PC-3 (cell line): ENCODE measurements at places on chromosomes 12 and 14. TPM values are rescaled to one million over a fixed set of nuclear protein-coding genes. Genes with fewer than 3 reads are reported as not detected.

DNA sequence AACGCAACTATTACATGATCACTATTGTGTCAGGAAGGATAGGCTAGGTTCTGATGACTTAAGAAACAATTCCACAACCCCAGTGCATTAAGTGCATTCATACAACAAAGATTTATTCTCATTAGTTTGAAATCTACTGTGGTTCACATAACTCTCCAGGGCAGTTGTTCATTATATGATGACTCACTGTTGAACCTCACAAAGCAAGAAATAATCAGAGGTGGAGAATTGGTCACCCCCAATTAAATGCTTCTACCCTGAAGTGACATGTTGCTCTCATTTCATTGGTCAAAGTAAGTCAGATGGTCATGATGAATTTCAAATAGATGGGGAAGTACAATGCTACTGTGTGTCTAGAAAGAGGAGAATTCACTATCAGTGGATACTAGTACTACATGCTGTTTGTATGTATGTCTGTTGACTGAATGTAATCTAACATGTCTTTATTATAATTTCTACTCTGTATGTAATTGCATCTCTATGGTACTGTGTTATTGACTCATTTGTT is 6.1 kb upstream of the HELB start:
- DNase-seq, result no peak

The CLEC4D gene
- not detected in 2 replicates for total RNA-seq

DNA sequence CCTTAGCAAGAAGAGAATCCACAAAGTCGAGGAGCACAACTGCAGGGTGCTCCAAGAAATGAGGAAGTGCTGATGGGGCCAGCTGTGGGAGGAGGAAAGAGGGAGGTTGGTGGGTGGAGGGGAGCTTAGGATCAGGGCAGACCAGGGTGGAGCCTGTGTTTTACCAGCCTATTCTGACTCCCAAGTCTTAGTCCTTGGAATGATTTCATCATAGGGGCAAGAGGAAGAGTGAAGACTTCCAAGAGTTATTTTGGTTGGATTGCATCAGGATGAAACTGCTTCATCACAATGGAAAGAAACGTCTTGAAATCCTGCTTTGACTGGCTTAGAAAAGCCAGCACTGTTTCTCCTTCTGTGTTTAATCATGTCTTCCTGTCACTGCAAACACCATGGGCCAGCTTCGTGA is 194.0 kb downstream of the DPF3 start:
- DNase-seq, result no peak

The KLRG1 gene
- total RNA-seq, result 0.15 TPM in 1 of 2 replicates, not detected in the other

DNA sequence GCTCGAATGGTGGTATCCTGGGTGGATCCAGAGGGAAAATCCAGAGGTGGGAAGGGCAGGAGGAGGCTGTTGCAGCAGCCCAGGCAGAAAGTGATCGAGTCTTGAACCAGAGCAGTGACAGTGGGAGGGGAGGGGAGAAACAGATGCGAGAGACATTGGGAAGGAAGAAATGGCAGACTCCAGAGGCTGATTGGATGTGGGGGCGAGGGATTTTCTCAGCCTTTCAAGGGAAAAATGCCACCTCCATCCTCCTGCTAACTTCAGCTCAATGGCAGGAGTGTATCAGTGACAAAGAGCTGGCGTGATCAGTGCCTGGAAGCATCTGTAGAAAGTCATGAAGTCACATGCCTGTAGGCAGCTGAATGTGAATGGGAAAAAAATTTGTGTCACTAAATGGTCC is 38.6 kb upstream of the NRXN3 start:
- no peak for DNase-seq
